ENCODE measurements at places on chromosomes 1 and 21.

- DNase-seq: no peak
These were observed 69.6 kb downstream of the WLS start for GRCh38 chr1:68162761-68163160.

DNA sequence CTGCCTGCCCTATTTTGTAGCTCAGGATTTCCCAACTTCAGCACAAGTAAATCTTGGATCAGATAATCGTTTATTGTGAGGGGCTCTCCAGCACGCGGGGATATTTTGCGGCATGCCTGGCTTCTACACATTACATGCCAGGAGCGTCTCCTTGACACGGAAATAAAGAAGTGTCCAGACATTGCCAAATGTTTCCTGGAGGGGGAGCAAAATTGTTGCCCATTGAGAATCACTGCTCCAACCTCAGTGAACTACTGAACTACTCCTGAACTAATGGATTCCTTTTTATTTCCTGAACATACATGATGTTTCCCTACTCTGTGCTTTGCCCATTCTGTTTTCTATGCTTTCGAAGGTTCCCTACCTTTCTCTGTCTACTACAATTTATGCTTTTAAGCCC lies 1359.1 kb upstream of the ADGRL2 start:
- DNase-seq: no peak

- no peak for DNase-seq
These were observed 3.7 kb upstream of the DIPK1A start for GRCh38 chr1:92964998-92965397.

DNA sequence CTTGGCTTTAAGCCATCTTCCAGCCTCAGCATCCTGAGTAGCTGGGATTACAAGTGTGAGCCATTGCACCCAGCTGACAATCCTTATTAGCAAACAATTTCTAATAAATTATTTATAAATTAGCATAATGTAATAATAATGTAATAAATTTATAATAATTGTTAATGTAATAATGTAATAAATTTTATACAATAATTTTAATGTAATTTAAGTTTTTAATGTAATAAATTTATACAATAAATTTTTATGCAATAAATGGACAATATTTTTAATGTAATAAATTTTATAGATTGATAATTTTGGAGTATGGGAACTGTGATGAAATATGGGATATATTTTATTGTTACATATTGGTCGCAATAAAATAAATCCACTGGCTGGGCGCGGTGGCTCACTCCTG lies 1457.5 kb downstream of the KCNT2 start:
- DNase-seq: no peak

DNA sequence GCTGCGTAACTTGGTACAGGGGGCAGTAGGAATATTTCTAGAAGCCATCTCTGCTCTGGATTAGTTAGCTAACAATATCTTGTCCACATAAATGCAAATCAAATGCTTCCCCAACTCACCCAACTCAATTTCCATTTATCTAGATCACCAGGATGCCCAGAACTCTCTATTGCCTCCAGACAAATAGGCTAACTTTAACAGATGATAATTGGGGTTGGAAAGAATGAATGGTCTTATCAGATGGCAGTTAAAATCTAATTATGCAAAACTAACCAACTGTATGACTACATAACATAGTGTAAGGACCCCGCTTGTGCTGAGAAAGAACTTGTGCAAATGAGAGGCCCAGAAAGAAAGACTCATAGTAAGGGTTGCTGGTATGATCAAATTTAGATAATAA lies 1024.8 kb downstream of the PLA2G4A start:
- DNase-seq: no peak

DNA sequence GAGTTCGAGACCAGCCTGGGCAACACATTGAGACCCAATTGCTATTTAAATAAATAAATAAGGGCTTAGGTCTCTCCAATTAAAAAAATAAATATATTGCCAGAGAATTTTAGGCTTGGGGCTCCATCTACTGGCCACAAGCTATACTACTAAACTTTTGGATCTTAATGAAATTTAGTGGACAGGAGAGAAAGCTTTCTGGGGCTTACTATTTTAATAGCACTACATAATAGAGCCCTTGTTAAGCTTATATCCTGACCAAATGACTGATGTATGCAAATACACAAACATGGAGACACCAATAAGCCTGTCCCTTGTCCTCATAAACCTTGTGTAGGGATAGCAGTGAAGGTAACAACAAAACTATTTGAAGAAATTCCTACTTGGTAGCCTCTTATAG lies 18.4 kb downstream of the CCT3 start:
- DNase-seq: peak; percentile 34

DNA sequence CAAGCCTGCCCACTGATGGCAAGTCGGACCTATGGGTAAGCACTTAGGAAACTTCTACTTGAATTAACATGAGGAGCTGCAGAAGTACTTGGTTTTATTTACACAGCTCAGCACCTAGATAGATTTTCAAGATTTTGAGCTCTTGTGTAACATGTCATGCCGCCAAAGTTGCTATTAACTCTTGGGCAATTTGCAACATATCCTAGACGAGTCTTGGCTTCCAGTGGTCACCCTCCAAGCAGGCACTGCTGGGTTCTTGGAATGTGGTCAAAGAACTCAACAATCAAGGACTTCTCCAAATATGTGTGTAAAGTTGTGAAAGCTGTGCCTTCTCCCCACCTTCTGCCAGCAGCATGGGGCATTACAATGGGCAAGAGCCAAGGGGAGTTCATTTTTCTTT lies 17.8 kb upstream of the GUCA2B start:
- peak; percentile 9 for DNase-seq

- no peak for DNase-seq
These were observed 3.2 kb downstream of the LYPLA2 start for GRCh38 chr1:23793861-23794731.

- DNase-seq: peak; percentile 63
These were observed 45.9 kb downstream of the KIRREL1 start for GRCh38 chr1:158039380-158039779.

DNA sequence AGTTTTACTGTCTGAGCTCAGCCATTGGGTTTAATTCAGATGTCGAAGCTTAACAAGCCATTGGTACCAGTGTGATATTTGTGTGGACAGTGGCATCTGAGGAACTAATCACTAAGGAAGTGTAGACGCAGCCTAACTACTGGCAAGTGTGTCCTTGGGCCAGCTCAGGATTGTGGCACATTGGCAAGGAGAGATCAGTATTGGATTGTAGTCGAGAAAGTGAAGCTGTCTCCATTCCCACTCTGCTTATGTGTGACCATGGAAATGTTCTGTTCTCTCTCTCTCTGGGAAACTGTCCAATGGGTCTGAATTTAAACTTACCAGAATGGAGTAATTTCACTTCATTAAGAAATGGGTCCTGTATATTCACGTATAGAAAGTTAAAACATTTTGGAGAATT lies 112.2 kb downstream of the ITSN1 start:
- DNase-seq: no peak

DNA sequence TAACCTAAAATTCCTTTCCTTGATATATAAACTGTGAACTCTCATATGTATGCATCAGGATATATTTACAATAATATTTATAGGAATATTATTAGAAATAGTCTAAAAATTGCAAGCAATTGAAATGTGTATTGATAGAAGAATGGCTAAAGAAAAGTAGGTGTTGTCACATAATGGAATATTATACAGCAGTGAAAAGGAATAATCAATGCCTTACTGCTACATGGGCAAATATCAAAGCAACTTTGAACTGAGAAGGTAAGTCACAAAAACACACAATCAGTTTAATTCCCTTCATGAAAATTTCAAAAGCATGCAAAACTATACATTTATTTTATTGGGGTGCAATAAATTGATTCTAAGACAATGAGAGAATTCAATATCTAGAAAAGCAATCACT lies 35.7 kb upstream of the CDC14A start:
- DNase-seq: no peak

DNA sequence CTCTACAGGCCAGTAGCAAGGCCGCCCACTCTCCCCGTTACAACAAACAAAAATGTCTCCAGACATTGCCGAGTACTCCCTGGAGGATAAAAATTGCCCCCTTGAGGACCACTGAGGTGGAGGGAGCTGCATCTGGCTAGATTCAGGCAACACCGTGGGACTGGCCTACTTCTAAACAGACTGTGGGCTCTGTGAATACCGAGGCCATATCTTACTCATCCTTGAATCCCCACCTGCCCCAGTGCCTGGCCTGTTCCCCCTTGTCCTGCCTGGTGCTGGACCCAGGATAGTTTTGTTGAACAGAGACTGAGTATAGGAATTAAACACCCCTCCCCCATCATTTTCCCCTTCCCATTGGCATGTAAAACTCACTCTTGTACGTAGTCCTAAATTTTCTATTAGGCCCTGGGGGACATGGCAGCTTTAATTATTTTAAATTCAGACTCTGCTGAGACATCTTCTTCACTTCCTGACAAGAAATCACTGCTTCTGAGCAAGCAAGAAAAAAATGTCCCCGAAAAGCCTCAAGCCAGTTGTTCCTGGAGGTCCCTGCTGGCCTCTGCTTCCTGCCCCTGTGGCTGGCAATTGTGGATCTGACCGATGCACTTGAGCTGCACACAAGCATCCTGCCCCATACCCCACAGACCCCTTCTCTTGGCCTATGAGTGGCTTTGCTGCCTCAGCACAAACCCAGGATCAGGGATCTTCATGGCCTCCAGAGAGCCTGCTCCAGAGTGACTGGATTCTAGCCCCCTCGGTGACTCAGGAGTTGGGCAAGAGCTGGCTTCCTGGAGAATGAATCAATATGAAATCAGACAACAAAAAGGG lies 111.0 kb downstream of the ACTL8 start:
- peak; percentile 91 for DNase-seq

GRCh38 chr1:224302947-224303346 lies 27.0 kb downstream of the NVL start:
- DNase-seq: no peak

GRCh38 chr1:214174508-214175199 lies 106.3 kb upstream of the SMYD2 start:
- no peak for DNase-seq

DNA sequence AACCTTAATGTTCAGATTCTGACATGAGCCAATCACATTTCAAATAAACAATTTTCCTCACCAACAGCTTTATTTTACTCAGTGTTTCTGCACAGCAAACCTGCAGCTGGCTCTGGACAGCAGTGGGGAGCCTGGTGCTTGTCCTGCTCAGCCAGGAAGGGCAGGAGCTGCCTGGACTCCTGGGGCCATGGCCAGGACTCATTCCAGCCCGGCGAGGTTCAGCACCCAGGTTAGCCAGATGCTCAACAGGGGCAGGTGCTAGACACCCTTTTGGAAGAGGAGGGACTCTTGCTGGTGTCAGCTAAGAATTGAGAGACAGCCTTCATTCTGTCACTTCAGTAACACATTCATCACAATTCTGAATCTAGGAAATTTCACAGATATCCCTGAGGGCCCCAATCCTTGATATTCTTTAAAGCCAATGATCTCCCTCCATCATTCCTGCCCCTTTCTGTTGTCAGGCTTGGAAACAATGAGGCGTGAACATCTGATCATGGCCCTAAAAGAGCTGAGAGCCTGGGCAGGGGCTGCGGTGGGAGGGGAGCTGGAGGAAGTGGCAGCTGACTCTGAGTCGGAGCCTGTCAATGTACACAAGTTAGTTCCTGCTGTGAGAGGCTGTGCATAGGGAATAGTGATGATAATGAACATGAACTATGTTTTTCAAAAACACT lies 251.3 kb downstream of the SDCCAG8 start:
- no peak for DNase-seq

DNA sequence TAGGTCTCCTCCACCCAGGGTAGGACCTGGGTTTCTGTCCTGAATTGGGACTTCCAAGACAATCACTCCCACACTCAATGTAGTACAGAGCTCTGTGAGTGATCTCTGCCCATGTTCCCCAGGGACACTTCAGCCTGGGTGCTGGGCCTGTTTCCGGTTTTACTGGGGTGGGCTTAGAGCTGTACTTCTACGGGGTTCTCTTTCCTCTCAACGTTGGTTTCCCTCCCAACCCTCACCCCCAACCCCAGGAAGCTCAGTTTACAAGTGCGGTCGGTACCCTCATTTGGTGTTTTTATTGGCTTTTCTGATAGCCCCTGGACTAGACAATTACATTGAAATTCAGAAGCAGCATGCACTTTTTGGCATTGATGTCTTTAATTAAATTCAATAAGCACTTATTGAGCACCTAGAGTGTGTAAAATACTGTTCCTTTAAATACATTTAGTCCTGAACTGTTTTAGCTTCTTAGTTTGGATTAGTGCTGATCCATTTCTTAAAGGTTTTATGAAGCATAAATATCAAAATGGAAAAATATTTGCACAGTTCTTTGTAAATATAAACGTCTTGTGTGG lies 542 bp upstream of the XPR1 start:
- DNase-seq: no peak

DNA sequence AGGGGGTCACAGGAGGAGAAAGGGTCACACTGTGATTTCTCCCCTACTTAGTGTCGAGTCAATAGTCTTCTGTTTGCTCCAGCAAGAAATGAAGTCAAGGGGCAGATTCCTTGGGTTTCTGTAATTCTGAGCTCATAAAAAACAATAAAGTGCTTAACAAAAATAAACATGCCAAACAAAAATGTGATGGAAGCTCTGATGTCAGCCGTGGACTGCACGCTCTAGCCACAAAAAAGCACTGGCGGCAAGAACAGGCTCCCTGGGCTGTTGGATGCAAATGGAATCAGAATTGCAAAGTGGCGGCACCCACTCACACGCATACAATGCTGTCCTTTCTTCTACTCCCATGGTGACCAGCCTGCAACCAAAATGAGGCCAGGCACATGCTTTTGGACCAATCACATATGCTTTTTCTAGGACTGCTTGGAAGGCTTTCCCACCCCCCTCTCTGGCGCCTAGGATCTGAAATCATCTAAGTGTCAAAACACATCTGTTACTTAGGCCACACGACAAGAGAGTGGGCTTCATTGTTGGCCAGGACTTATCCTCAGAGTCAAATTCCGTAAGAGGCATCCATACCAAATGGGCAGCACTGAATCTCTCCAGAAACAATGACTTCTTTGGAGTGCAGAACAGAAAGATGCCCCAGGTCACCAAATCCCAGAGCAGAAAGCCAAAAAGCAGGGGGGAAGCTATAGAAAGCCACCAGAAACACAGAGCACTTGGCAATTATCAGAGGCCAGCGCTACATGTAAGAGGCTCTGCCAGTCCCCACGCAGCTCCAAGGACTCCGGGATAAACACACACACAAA lies 9.2 kb downstream of the C1orf198 start:
- peak; percentile 56 for DNase-seq

DNA sequence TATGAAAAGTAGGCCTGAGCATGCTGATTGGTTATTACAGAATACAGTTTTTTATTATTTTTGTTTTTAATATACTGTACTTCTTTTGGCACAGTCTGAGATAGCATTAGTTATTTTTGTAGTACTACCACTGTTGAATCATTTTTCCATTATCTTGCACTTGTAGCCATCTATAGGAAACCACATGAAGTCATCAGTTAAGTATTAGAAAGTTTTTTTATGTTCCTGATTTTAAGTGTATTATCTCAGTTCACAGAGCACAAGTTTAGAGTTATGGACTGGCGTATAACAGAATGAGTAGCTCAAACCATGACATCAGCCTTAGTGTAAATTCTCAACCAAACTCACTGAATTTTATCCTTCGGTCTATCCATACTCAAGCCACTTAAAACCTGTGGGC lies 22.8 kb downstream of the DHX9 start:
- no peak for DNase-seq

GRCh38 chr1:210371916-210372315 lies 43.2 kb downstream of the HHAT start:
- DNase-seq: no peak

GRCh38 chr21:41045534-41046268 lies 122.3 kb upstream of the BACE2 start:
- DNase-seq: no peak

All from AG20443 (cell line).